ENCODE measurements at places on chromosomes 1 and 21.

- no peak for DNase-seq
Measured at GRCh38 chr21:33753886-33754285, 111.6 kb downstream of the ITSN1 start.

DNA sequence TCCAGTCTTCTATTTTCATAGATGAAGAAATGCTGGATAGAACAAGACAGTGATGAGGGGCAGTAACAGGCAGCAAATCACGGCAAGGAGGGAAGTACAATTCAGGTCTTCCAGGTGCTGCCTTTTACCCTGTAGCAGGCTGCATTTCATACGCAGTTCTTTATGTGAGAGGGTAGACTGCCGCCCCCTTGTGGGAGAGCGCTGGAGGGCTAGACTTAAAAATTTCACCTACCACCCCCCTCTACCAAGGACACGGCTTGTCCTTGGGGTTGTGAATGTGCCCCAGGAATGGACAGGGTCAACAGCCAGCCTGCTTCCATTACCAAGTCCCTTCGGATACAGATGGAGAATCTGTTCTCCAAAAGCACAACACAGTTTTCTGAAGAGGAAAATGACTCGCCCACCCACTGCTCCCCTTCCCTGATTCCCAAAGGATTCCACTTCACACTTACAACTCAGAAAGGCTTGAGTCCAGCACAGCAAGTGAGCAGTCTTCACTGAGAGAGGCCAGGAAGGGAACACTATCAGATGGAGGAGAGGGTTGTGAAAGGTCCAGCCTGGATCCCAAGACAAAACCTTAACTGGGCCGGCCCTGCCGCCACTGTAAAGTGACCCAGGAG is 7.4 kb downstream of the WDR77 start:
- peak; percentile 67 for DNase-seq

- DNase-seq: no peak
Measured at GRCh38 chr1:193065954-193066353, 6.5 kb downstream of the RO60 start.

- no peak for DNase-seq
Measured at GRCh38 chr1:205698921-205699320, 18.6 kb upstream of the SLC45A3 start.

GRCh38 chr1:167121375-167122120 is 27.7 kb downstream of the STYXL2 start:
- peak; percentile 27 for DNase-seq
